ENCODE measurements at places on chromosomes 11 and 22.

GRCh38 chr22:39092111-39092862 lies 4.8 kb upstream of the APOBEC3H start:
- no peak for DNase-seq

DNA sequence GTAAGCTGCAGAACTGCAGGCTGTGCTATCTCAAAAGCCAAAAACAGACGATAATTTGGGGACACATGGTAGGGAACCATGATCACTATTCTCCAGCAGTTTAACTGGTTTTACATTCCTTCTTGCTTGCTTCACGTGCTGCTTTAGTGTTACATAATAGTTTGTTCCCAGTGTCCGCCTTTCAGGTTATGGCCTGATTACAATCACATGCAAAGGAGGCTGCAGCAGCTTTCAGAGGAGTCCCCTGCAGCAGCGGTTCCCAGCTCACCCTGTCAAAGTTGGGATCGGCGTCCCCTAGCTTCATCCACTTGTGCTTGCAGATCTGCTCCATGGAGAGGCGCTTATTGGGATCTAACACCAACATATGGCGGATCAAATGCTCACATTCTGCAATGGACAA lies 39.2 kb upstream of the APOA1 start:
- DNase-seq, result no peak

GRCh38 chr11:126473269-126473668 lies 117.8 kb downstream of the ST3GAL4 start:
- DNase-seq, result no peak

DNA sequence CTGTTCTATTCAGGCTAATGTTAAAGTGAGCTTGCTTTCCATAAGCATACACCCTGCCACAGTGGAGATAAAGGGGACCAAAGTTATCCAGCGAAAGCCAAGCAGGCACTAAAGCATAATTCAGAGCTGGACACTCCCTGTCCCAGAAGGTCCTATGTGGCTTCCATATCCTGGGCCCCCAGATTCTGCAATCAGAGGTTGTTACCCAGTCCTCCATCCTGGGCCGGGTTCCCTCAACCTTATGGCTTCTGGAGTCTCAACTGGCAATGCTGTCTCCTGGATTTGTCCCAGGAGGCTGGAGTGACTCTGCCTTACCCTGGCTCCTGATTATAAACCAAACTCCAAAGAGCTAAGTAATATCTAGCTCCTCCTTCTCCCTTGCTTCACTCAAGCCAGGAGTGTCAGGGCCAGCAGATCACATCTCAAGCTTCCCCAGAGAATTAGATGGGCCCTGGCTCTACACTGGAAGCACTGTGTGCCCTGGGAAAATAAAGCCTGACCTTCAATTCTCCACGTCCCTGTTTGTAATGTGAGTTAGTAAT lies 14.0 kb upstream of the SMIM35 start:
- no peak for DNase-seq

DNA sequence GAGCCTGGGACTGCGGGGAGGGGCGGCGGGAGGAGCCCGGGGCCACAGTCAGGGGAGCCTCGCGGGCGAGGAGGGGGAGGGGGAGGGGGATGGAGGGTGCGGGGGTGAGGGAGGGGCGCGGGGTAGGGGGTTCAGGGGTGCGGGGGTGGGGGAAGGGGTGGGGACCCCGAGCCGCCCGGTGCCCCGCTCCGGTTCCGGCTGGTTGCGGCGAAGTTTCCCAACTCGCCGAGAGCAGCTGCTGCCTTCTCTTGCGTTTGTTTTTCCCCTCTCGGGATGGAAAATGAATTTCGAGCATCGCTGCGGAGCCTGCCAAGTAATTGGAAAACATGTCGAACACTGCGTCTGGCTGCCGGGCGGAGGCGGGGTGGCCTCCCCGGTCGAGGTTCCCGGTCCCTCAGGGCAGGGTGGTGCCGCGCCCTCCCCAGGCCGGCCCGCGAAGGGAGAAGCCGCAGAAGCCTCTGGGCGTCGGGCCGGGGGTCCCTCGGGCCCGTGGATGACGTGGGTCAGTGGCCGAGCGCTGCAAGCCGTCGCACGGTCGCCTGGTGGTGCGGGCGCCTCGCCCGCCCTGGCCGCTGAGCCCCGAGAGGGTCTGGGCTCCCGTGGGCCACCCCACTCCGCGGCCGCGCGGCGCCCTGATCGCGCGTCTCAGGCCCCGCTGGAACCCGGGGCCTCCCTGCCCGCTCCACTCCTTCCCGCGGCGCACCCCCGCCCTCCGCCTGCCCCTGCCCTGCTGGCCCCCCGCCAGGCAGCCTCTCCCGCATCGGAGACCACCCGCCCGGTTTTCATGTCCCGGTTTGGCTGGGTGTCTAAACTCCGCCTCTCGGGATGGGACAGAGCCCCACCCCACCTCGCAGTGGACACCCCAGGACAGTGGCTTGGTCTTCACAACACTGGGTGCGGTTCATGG lies 12.1 kb downstream of the SPATA19 start:
- no peak for DNase-seq

Measured in ACHN (cell line).